ENCODE measurements at places on chromosomes 5 and 9.

DNA sequence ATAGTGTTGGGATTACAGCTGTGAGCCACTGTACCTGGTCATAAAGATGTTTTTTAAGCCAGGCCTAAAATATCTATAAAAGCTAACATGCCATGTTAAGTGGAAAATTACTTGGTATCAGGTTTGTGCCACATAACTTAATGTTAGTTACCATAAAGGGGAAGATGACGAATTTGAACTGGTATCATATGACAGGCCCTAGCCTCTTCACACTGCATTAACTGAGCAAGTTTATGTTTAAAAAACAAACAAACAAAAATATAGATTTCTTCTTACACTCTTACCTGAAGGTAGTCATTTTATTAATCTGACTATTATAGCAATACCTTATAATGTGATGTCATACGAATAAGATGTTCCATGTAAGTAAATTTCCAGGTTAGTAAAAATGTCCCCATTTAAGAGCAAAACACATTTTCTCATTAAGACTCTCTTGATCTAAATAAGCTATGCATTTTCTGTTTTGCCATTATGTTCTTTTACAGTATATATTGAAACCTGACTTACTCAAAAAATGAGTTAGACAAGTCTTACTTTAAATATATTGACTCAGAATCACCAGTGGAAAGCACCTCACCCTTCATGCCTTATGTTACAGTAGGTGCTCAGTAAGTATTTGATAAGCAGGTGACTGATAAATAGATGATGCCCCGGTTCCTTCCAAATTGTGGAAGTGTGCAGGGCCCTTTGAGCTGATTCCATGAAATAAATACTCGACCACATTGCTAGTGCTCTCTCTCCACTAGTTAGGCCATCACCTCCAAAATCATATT is 125.4 kb downstream of the CDC42SE2 start:
- no peak for DNase-seq

DNA sequence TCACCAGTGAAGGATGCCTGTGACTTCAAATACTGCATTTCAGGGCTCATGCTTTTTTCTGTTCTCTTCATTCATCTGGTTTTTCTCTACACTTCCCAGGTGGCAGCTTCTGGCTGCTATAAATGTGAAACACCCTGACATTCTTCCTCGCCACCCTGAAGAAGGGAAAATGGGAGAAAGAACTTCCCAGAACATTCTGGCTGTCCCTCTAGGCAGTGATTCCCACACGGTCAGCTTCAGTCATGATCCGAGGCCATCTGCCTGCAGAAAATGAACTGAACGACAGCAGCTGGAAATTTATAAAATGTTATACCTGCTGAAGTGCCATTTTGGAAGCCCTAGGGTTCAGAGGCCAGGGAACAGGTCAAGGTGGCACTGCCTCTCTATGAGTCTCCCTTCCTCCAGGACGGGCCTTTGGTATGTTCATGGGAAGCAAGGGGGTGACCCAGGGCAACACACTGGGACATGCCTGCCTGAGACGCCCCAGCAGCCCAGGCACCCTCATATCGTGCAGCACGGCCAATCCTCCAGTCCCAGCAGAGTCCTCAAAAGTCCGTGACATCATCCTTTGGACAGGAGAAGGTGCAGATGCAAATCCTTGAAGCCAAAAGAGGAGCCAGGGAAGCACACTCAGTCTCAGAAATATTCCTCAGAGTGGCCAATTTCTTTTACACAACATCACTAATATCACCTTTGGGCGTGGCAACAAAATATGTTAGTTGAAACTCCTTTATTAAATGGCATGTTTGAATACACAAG is 107.1 kb downstream of the SEMA5A start:
- no peak for DNase-seq

DNA sequence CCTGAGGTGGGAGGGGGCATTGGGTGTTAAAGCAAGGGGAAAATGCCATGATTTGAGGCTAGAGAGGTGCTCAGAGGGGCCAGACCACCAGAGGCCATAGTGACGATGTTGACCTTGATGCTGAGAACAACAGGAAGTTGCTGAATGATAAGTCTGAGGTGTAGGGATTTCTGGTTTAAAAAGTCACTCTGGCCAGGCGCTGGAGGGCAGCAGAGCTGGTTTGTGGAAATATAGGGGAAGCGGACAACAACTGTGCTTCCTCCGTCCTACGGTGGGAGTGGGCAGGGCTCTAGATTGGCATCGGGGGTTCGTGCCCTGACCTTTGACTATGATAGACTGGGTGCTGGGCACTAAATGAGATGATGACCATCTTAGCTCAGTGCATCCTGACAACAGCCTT is 44.7 kb downstream of the STOM start:
- no peak for DNase-seq

DNA sequence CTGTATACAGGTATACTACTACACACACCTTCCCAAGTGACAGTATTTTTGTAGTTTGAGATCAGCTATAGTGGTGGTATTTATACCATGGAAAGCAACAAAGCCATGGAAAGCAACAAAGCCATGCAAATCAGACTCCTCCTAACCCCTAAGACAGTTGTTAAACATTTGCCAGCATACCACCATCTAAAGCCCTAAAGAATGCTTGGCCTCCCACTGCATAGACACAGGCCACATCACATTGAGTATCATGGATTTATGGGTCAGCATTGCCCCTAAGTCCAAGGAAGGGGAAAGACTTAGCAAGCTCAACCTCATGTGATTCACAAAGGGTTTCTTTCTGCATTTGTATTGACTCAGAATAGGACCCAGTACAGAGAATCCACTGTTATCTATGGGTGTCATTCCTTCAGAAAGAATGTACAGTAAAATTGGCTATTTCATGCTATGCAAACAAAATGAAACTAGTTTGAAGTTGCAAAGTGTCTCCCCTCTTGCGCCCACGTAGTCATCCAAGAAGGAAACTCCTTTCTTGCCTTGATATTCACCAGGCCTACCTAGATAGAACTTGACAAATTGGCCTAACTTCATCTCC is 70.4 kb upstream of the IQGAP2 start:
- no peak for DNase-seq

DNA sequence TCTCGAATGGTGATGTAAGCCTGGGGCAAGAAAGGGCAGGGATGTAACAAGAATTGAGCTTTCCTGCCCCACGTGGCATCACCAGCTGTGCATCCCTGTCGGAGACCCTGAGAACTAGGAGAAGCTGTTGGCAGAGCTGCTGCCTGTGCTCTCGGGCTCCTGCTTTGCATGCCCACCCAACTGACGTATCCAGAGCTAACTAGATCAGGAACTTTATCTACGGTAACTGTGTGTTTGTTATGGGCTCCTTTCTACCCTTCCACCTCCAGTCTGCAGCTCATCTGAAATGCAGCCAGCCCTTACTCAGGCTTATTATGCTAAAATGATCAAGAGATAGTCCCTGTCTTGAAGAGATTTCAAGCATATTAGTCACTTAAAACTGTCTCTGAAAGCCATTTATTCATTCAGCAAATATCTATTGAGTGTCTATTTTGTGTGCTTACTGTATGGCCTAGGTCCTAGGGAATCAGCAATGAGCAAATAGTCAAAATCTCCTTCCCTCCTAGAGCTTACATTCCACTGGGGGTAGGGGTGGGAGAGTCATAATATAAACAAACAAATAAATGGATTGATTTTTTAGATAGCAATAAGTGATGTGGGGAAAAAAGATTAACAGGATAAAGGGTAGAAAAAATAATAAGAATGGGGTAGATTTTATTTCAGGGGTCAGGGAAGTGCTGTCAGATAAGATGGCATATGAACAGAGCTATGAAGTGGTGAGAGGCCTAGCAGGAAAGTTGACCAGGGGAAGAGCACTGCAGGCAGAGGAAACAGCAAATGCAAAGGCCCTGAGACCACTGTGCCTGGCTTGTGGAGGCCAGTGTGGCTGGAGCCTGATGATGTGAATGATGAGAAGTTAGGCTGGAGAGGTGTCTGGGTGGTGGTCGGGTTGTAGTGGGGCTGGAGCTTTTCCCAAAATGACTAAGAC is 118.2 kb downstream of the GALNT10 start:
- peak; percentile 65 for DNase-seq

- peak; percentile 39 for DNase-seq
These were observed 130.2 kb upstream of the ADAMTSL1 start for GRCh38 chr9:18343784-18344183.

DNA sequence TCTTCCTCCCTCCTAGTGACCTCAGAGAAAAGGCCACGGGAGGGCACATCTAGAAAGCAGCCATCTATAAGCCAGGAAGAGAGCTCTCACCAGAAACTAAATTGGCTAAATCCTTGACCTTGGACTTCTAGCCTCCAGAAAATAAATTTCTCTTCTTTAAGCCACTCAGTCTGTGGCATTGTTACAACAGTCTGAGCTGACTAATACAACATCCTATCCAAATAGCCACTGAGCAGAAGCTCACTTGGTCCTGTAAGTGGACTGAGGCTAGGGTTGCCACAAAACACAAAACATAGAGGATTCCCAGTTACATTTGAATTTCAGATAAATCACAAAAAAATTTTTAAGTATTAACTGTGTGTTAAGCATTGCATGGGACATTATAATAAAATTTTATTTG is 383.4 kb downstream of the MLLT3 start:
- no peak for DNase-seq

DNA sequence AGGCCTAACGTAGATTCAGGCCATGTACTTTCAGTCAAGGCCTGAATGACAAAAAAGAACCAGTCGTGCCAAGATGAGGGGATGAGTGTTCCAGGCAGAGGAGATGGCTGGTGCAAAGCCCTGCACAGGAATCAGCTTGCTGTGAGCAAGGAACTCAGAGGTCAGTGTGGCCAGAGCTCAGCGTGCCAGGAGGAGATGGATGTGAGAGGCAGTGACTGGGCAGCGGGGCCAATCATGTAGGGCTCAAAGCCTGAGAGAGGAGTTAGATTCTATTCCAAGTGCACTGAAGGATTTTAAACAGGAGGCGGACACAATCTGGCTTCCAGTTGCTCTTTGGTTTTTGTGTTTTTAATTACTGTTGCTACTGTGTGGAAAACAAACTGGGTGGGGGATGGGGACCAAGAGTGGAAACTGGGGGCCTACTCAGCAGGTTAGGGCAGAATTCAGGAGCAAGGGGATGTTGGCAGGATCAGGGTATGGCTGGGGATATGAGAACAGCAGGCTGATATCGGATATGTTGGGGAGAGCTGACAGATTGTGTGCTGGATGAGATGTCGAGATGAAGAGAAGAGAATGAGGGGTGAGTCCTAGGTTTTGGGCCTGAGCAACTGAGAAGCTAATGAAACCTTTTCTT is 64.3 kb downstream of the ANGPTL2 start:
- DNase-seq = peak; percentile 33

GRCh38 chr9:111924281-111924680 is 27.7 kb downstream of the UGCG start:
- DNase-seq = no peak

DNA sequence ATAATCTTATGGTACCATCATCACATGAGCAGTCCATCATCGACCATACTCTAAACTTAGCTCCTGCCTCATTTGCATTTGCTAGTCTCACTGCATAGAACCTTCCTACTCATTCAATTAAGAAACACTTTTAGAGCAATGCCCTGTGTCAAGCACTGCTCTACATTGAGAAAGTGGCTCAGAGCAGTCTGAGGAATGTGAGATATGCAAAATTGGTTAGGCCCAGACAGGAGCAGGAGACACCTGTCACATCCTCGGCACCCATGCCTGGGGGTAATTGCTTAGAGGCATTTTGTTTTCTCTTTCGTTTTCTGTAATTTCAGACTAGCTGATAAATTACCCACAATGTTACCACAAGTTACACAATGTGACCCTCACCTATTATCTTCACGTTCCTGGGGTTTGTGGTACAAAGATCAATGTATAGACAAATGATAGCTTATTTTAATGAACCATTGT is 4.9 kb upstream of the RARS1 start:
- no peak for DNase-seq

- peak; percentile 42 for DNase-seq
These were observed 84.3 kb downstream of the MED27 start for GRCh38 chr9:131995382-131995781.

GRCh38 chr9:114591291-114591787 is 3.8 kb downstream of the ATP6V1G1 start:
- no peak for DNase-seq

DNA sequence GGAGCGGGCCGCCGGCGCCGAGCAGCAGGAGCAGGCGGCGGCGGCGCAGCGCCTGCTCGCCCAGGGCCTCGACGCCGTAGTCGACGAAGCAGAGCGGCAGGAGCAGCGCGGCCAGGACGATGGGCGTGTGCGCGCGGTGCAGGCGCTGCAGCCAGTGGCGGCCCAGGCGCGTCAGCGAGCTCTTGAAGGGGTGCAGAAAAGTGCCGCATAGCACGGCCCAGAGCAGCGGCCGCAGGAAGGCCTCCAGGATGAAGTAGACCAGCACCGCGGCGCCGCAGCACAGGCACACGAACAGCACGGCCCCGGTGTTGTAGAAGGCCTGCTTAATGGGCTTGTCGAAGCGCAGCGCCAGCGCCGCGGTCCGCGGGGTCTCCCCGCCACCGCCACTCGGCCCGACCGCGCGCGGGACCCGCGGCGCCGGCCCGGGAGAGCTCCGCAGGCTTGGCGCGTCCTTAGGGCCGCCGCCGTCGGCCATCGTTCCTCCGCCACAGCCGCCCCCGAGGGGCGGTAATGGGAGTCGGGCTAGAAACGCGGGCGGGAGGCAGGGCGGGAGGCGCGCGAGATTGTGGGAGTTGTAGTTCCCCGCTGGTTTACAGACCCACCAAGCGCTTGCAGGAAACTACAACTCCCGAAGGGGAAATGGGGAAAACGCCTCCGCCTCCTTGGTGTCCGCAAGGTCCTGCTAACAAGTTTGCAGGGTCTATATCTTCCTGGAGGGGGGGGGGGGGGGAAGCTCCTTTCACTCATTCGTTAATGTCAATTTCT is at the start of gene TMEM245:
Gene TMEM245, minus strand, starts transcription at position 509 of the 765 bp plus-strand sequence. Its CDS starts 34 bp downstream, at position 475.
- DNase-seq = peak; percentile 98

- peak; percentile 45 for DNase-seq
These were observed 4.8 kb upstream of the PLGRKT start for GRCh38 chr9:5442400-5443011.

DNA sequence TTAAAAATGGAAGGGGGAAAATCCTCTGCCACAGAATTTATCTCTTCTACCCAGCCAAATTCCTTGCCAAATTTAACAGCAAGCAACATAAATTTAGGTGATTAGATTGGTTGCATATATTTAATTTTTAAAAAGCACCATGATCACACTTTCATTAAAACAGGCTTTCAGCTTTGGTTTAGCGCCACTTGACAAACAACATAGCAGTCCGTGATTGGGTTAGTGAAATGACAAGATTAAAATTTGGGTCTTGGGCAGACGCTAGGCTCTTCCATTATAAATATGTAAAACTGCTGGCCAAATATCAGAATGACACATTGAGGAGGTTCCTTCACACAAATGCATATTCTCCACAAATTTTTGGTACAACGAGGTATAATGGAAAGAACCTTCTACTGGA is 58.2 kb upstream of the CER1 start:
- DNase-seq = no peak

Data from AG08395 (cell line).